SK-N-SH (cell line): ENCODE measurements at places on chromosomes 4 and X.

DNA sequence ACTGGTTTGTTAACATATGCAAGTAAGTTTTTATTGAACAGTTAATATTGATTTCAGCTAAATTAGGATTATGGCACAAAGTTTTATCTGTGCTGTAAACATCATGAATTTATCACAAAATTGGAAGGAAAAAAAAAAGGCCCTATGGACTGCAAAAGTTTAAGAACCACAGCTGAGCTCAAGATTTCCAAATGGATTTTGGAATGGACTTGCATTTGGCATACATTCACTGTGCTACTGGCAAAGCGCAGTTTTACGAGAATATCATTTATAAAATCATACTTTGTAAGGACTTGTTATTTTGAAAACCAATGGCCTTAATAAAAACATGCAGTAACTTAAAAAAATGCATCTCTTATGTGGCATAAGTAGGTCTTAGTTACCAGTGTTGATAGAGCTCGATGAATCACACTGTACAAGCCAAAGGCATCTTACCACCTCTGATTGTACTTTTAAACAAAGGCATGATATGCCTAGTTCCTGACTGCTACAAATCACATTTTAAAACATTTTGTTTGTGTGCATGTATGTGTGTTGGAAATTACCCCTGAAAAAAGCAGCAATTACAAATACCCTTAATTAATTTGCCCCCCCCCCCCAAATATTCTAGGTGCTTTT lies 58.6 kb downstream of the TAB3 start:
- no peak for DNase-seq

DNA sequence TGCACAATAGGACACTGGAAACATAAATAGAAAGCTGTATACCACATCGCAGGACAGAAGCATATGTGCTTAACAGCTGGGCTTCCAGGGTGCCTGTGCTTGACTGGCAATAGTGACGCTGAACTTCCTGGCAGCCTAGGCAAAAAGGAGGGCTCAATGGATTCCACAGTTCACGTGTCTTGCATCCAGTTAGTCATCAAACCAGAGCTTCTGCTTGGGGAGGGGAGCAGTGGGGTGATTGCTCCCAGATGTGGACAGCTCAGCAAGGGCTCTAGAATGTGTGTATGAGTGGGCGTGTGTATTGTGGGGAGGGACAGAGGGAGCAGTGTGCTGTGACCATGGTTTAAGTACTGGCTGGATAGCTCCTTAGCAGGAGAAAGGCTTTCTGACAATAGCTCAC lies 2.3 kb downstream of the PRRG3 start:
- DNase-seq = no peak

DNA sequence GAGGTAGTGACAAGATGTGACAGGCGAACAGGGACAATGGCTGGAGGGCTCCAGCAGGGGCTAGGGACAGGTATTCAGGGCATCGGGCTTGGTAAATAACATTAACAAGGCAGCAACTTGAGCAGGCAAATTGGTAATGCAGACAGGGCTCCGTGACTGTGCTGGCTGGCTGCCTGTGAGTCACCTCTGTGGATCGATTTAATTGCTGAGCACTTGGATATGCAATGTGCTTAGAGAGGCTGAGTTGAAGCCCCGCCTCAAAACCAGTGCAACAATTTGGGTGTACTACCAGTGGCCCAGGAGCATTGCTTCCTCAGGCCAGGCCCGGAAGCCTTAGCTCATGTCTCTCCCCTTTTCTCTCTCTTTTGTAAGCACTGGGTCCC lies 19.5 kb downstream of the CNGA2 start:
- DNase-seq = no peak

DNA sequence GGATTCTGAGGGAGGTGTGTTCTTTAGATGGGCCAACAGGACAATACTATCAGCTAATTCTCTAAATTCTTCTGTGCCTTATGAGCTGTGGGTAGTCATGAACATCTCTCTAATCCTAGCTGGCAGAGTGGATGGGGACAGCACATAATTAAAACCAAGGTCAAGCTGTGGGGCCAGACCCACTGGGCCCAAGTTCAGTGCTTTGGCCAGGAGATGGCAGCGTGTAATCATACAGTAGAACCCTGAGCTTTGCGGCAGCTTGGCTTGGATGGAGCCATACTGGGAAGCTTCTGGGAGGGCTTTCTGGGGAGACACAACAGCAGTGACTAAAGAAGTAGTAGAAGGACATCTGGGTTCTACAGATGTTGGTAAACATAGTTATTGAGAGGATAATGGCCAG lies 140.3 kb upstream of the CXCL13 start:
- DNase-seq = no peak

- no peak for DNase-seq
These were observed 260.4 kb downstream of the GALNTL6 start for GRCh38 chr4:172073590-172073989.

- DNase-seq = peak; percentile 34
These were observed 553 bp downstream of the SLC16A2 start for GRCh38 chrX:74421740-74422352.

- no peak for DNase-seq
These were observed 976.5 kb downstream of the RPA4 start for GRCh38 chrX:97860226-97860625.
